ENCODE measurements at places on chromosomes 3 and 15.

DNA sequence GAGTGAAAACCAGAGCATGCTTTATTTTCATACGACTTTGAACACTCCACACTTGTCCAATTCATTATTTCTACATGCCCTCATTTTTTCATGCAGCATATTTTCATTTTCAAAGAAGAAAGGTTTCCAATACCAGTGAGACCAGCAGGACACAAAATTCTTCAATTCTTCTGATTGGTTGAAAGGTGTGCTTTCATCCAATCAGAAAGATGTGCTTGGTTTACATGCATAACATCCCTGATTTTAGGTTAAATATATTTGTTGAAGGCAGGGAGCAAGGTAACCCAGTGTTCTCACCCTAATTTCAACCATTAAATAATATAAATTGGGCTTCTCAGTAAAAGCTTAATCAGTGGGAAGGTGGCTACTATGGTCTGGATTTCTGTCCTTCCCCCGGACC is 47.5 kb upstream of the PPIB start:
- DNase-seq, result no peak

GRCh38 chr3:5787861-5788488 is 600.5 kb downstream of the EDEM1 start:
- DNase-seq, result no peak

- no peak for DNase-seq
Observed at GRCh38 chr3:196016059-196016458, 65.8 kb downstream of the TFRC start.

GRCh38 chr3:124048967-124049798 is 57.3 kb upstream of the ROPN1 start:
- DNase-seq, result no peak

DNA sequence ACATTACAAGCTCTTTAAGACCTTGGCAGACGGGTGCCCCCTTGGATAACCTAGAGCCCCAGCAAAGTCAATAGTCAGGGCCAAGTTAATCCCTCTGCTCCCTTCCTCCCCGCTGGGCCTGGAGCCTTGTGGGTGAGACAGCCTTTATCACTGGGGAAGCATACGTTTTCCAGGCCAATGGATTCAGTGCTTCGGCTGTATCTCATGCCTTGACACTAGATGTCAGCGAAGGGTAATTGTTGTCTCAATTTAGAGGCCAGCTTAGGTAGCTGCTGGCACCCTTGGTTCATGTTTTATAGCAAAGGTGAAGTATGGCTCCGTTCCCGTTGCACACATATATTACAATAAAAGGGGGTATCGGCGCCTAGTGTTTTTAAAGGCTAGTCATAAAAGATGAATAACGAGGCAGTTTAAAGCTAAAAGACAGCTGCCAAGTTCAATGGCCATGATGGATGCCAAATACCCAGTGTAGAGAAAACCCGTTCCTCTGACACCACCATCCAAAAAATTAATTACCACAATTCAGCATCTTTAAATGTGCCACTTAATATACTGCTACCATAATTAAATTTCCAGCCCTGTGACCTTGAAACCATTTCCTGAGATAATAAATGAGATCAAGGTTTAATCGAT is 52.3 kb upstream of the BNIP2 start:
- DNase-seq, result no peak

DNA sequence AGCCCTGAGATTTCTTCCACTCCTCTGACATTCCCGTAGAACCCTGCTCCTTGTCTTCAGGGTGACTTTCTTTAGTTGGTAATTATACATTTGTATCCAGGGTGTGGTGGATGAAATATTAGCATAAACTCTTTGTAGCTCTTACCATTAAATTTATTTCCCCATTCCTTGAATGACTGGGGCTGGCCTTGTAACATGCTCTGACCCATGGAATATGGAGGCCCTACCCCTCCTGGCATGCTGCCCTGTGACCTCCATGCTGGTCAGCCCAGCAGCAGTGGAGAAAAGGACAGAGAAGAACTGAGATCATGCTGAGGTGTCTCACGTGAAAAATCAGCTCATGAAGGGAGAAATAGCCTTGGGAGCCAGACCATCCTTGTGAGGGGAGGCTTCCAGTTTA is 96.1 kb upstream of the PROK2 start:
- no peak for DNase-seq

Data from upper lobe of right lung (tissue), 1 donor.